ENCODE measurements at places on chromosomes 7 and 10. TPM values are rescaled to one million over a fixed set of nuclear protein-coding genes. Genes with fewer than 3 reads are reported as not detected.

GRCh38 chr7:22356010-22356691 lies 803 bp downstream of the RAPGEF5 start:
- H3K36me3 ChIP-seq = no peaks in the 10 kb centered on the region
- H3K27ac ChIP-seq = no peak overlapping the region
- H3K4me3 ChIP-seq = peak overlapping the region; percentile 57
- peaks cover 4% of the 10 kb centered on the region for H3K27me3 ChIP-seq
- peaks cover 12% of the 10 kb centered on the region for H3K4me1 ChIP-seq

The OR2A25 gene
- total RNA-seq = not detected

- peak; percentile 50 for DNase-seq
- no peaks in the 10 kb centered on the region for H3K27me3 ChIP-seq
- H3K36me3 ChIP-seq = no peaks in the 10 kb centered on the region
- H3K4me1 ChIP-seq = no peaks in the 10 kb centered on the region
Measured at GRCh38 chr7:156768698-156769472, 124.1 kb downstream of the LMBR1 start.

- no peak overlapping the region for H3K27ac ChIP-seq
- H3K27me3 ChIP-seq = peaks cover 11% of the 10 kb centered on the region
Measured at GRCh38 chr10:132292287-132293200, 15.2 kb downstream of the STK32C start.

GRCh38 chr10:96703358-96703757 lies 17.0 kb downstream of the PIK3AP1 start:
- no peaks in the 10 kb centered on the region for H3K36me3 ChIP-seq
- H3K27ac ChIP-seq = no peak overlapping the region
- no peaks in the 10 kb centered on the region for H3K27me3 ChIP-seq
- DNase-seq = no peak
- H3K4me3 ChIP-seq = no peak overlapping the region
- H3K4me1 ChIP-seq = no peaks in the 10 kb centered on the region

The ZNF398 gene
- 17.7 TPM for total RNA-seq

The STEAP1 gene
- 45.4 TPM for total RNA-seq

DNA sequence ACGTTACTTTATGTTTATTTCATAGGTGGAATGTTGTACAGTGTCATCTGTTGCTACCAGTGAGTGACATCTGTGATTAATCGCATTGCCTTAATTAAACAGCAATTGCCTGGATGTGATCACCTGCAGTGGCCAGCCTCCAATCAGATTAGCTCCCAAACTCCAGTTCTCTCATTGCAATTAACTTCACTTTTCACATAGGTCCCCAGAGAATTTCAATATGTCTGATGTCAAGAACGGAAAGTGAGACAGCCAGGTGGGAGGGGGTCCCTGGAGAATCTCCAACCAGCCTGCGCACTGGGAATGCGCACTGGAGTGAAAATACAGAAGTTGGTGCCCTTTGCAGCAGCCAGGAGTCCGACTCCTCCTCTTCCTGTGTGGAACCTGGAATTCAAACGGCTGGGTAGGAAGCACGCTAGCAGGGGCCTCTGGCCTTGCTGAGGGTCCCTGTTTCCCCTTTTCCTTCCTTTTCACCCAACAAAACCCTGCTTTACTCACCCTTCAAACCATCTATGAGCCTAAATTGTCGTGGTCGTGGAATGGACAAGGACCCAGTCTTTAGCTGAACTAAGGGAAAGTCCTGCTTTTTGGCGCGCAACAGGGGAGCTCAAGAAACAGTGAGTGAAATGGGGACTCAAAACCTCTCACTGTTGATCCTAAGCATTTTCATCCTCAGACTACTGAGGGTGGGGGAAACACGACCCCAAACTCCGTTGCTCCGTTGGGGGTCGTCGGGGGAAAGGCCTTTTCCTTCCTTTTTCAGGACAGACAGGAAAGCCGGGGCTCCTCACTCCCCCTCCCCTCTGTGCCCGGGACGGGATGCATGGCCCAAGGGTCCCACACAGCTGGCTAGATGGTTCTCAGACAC lies 1355.5 kb upstream of the LRRTM3 start:
- DNase-seq = no peak
- H3K4me3 ChIP-seq = peak overlapping the region; percentile 77
- no peaks in the 10 kb centered on the region for H3K4me1 ChIP-seq
- H3K27me3 ChIP-seq = no peaks in the 10 kb centered on the region
- no peak overlapping the region for H3K27ac ChIP-seq

The CCDC172 gene
- total RNA-seq = not detected
